Nucleus accumbens (tissue), 56 donors: ENCODE measurements at places on chromosomes 12 and 14.

DNA sequence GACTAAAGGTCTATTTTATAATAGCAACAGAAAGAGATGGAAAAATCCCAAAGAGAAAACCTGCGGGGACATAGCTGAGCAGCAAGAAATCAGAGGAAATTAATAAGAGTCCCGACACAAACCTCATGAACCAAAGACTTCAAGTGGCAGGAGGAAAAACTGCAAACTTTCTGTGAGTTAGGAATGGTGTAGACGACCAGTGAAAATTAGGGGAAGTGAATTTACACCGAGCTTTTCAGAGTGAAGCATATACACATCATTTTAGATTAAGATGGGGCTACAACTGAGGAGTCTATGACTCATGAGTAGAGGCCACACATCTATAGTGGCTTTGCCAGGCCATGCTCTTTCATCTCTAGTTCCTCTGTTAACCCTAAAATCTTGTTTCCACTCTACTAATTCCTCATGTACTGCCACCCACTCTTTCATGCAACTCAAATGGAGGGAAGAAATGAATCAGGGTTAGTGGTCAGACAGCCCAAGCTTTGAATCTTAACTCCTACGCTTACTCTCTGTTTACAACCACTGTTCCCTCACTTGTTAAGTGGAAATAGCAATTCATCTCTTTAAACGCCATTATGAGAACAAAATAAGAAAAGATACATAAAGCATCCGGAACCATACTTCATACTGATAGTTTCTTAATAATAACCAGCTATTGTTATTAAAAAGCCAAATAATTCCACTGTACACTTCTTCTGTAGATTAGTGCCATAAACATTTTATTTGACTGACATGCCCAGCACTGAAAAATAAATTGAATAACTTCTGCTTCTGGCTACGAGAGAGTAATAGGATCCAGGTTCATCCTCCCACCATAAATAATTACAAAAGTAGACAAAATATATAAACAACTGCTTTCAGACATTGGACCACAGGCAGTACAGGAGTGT lies 219.3 kb downstream of the RMST start:
- DNase-seq, result no peak

DNA sequence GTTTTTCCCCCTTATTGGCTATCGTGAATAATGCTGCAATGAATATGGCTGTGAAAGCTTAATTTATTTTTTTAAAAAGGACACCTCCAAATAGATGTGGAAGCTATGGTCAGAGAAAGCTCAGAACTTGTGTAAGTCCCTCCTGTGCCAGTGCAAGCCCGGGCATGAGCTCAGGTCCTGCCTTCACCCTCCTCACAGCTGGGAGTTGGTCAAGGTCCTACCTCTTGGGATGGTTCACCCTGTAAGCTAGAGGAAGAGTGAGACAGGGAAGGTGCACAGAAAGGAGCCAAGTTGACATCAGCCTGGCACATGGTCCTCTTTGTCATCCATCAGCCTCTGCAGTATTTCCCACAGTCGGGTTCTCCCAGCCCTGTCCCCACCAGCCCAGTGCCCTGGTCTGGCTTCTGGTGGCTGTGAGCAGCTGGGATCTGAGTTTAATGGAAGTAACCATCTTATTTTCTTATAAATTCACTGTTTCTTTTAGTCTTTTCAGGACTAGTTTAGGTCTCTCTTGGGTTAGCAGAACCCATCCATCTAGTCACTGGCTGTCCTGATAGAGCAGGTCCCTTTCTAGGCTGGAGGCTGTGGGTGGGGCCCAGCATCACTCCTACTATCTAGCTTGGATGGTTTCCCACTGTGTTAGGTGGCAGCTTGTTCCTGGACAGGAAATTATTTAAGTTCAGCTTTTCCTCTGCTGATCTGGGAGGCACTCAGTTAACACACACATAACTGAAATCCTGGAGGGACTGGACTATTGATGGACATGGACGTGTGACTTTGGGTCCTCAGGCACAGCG lies 11.8 kb upstream of the PLEKHG3 start:
- DNase-seq, result no peak

- DNase-seq, result no peak
Observed at GRCh38 chr12:56205445-56205844, 16.2 kb upstream of the SMARCC2 start.

DNA sequence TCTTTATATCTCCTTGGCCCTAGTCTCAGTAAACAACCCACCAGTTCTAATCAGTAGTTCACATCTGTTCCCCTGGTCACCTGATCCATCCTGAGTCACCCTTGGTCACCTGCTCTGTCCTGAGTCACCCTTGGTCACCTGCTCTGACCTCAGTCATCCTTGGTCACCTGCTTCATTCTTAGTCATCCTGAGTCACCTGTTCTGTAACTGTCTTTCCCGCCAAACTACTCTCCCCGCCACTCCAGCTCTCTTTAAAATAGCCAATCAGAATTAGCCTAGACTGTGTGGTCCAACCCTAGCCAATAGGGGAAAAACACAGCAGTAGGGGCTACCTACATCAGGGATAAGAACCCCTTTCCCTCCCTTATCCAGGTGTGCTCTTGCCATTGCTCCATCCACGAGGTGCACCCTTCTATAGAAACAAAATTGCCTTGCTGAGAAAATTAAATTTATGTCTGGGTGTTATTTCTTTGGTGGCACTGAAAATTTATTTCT lies 245.4 kb upstream of the DIO3 start:
- DNase-seq, result no peak

DNA sequence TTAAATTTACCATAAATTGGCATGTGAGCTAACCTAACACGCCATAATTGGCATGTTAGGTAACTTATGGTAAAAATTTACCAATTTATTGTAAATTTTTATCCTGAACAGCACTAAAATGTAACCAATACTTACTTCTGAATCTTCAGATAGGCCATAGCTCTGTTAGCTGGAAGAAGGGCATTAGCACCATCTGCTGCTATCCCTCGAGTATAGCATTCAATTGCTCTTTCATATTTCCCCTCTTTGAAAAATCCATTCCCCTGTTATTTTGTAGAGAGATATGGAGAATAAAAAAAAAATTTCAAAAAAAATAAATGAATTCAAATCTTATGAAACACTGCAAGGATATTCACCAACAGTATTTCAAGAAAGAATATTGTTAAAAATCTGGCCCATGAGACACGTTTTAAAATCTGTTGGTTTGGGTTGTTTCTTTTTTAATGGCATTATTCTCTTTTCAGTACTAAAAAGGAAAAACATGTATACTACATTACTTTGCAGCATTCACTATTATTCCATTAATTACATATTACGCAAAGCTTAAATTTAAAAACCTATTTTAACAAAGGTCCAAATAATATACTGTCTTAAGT lies 19.1 kb downstream of the RPAP3 start:
- DNase-seq, result no peak

- no peak for DNase-seq
Observed at GRCh38 chr12:116878567-116879508, 2.4 kb downstream of the HRK start.

GRCh38 chr12:14951851-14952250 lies 9.6 kb downstream of the ARHGDIB start:
- no peak for DNase-seq

DNA sequence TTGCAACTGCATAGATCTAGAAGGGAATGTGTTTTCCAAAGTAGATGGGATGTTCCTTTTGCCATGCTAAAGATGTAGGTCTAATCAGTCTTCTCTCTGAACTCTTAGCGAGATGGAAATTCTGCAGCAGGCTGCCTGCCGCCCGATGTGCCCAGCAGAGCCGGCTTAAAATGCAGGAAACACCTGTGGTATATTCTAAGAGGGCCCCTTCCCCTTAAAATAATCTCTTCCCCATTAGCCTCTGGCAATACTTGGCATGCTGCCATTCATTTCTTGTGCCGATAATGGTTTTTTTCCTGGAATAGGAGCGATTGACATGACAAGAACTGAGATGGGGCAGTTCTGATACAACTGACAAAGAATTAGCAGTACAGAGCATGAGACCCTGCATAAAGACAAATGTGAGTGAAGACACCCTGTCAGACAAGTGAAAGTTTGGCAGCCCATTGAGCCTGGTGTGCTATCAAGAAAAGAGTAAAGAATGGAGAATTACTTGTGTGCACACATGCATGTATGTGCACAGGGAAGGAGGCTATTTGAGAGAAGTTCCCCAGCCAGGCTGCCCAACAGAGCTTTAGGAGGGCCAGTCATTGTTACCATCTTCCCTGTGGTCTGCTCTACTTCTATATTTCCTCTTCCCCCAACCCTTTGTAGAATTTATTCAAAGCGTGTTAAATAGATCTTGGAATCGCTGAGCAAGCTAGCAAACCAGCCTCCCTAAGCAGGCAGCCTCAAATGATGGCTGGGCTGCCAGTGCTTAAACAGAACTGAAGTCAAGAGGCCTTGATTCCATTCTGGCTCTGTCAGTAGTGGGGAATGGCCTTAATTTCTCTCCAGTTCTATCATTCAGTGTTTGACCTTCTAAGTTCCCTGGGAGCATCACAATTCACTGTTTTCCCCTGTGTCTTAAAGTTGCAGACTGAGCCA lies 29.6 kb upstream of the NTF3 start:
- DNase-seq, result no peak

DNA sequence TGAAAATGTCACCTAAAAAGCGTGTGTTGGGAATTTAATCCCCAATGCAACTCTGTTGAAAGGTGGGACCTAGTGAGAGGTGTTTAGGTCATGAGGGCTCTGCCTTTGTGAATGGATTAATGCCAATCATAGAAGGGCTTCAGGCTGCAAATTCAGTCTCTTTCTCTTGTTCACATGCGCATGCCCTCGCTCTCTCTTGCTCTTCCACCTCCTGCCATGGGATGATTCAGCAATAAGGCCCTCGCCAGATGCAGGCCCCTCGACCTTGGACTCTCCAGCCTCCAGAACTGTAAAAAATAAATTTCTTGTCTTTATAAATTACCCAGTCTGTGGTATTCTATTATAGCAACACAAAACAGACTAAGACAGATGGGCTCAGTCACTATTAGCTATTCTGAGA lies 55.4 kb downstream of the PLXNC1 start:
- DNase-seq, result no peak

GRCh38 chr12:100533376-100533775 lies 40.1 kb upstream of the GAS2L3 start:
- DNase-seq, result no peak

DNA sequence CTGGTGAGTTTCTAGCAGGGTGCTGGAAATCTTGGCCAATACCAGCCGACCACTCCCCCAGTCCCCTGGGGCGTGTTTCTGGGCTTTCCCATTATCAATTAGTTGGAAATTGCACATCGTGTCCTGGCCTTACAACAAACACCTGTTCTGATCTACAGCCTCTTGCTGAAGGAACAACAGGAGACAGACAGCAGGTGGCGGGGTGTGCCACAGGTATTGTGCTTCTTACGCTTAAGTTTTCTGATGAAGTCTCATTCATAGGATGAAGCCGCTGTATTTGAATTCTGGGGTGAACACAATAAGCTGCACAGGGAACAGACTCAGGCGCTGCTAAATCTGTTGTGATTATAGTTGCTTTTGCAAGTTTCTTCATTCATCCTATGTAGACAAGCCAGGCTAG lies 703 bp downstream of the HIGD1C start:
- DNase-seq, result no peak

DNA sequence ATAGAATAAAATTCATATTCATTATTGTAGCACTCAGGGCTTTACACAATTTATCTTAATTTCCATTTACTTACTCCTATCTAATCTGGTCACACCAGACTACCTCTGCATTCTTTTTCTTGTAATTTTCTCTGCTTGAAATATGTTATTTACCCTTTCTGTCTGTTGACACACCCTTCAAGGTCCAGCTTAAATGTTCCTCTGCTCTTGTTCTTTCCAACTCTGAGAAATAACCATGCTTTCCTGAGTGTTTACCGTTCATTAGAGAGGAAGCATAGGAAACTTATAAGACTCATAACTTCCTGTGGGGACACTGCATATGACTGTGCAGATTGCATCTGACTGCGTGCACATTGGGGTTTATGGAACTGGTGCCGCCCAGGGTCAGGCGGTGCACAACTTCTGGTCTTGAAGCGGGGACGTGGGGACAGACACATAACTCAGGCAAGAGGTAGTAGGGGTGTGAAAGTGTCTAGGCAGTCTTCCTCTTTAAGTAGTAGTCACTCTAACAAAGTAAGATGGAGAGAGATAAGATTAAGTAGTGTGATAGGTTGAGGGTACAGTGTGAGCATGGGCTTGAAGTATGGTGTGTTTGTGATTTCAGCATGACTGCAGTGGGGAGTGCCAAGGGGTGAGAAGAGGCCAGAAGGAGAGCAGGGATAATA lies 42.6 kb upstream of the FOXJ2 start:
- DNase-seq, result no peak

- no peak for DNase-seq
Observed at GRCh38 chr14:60313093-60313492, 64.1 kb downstream of the PPM1A start.

DNA sequence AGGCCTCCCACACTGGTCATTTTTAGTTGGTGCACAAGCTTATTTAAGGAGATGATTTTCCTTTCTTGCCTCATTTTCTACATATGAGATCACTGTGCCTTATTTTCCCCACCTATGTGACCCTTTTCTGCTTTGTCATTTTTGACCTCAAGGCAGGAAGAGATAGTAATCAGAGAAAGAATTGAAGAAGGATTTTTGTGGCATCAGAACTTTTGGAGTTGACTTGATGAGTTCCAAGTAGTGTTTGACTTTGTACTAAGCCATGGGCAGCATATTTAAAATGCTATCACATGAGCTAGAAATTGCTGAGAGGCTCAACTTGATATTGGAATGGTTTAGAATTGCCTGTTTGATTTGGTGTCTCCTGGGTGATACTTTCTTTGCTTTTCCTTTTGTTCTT lies 440.8 kb downstream of the AEBP2 start:
- no peak for DNase-seq

DNA sequence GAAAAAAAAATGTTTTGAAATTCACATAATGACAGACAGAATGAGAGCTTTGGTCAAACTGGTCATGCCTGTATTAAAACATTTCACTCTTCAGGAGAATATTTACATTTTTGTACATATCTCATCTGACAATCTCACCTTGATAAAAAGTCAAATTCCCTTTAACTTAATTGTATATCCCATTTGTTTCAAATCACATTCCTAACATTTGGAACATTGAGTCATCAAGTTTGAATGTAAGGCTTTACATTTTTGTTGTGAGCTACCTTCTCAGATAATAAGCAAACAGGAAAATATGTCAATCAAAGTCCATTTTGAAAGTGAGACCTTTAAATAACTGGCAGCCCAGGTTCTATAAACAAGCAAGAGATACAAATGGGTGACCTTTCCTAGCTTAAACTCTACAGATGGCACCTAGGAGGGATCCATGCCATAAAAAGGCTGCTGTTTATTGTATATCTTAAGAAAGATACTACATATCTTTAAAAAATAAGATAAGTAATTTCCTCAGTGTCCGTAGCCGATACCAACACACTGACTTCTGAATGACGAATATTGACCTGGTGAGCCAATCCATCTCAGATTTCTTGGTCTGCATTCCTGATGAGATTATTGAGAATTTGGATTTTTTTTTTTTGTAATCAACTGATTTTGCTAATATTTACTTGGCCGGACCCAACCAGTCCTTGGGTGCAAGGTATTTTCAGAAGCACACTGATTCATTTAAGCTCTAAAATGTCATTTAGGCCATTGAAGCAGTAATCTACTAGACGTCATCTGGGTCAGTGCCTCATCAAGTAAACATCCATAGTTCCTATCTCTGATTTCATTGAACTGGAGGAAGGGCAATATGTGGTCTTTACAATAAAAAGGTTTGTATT lies 259.6 kb downstream of the BTG1 start:
- no peak for DNase-seq

GRCh38 chr12:13152281-13152680 lies 44.2 kb upstream of the EMP1 start:
- DNase-seq, result no peak

- DNase-seq, result no peak
Observed at GRCh38 chr12:10571141-10571540, 42.3 kb downstream of the MAGOHB start.
